ENCODE measurements at places on chromosomes 6 and 20.

- DNase-seq, result no peak
Observed at GRCh38 chr20:19466206-19466928, 253.9 kb downstream of the SLC24A3 start.

- DNase-seq, result no peak
Observed at GRCh38 chr6:91447530-91448254, 860.8 kb upstream of the MAP3K7 start.

GRCh38 chr6:27902335-27903314 is 9.6 kb downstream of the OR2B2 start:
- peak; percentile 88 for DNase-seq

DNA sequence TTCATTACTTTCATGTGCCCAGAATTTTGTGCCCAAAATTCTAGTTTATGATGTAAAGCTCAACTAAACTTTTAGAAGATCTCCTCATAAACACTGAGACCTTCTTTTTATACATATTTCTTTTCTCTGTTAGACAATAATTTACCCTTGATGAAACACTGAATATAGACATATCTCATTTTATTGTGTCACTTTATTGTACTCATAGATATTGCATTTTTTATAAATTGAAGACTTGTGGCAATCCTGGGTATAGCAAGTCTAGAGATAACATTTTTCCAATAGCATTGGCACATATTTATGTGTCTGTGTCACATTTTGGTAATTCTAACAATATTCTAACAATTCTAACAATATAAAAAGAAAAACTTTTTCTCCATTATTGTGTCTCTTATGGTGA is 74.9 kb upstream of the POU3F2 start:
- DNase-seq, result no peak

DNA sequence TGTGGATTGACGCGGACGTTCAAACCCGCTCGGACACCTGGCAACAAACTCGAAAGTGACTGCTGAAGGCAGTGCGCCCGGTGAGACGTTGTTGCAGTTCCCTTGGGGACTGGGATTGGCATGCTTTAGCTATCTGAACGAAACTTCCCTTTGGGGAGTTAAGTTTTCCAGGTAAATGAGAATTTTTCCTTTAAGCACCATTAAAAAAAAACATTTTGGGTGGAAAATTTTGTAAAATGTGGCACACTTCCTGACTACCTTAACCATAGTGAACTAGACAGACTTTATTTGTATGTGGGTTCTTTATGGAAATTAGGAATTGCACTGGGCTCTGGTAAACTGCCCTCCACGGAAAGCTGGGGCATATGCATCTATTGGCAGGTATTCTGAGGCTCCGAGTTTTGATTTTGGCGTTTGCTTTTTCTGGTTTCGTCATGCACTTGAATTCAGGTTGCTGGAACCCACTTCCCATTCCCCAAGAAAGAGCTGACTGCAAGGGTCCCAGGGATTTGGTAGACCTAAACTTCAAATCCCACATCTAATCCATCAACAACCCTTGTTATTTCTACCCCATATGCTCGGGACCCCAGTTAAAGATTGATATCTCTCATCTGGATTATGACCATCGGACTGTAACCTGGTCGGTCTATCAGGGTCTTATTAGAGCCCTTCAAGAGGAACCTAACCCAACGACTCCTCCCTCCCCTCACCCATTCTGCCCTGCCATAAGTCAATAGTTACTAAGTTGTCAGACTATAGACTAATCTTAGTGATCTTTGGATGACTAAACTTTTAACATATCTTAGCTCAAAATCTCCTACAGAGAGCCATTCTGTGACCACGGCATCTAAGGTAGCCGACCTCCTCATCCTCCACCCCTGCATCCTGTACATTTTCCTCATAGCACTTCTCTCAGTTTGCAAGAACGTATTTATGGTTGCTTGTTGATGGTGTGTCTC is 800 bp upstream of the DYNLT1 start:
- no peak for DNase-seq

GRCh38 chr6:168730931-168731716 is 290.1 kb downstream of the SMOC2 start:
- no peak for DNase-seq

GRCh38 chr6:154579485-154579884 is 69.0 kb upstream of the CNKSR3 start:
- no peak for DNase-seq

- no peak for DNase-seq
Observed at GRCh38 chr20:61887596-61888093, 178.0 kb downstream of the TAF4 start.

DNA sequence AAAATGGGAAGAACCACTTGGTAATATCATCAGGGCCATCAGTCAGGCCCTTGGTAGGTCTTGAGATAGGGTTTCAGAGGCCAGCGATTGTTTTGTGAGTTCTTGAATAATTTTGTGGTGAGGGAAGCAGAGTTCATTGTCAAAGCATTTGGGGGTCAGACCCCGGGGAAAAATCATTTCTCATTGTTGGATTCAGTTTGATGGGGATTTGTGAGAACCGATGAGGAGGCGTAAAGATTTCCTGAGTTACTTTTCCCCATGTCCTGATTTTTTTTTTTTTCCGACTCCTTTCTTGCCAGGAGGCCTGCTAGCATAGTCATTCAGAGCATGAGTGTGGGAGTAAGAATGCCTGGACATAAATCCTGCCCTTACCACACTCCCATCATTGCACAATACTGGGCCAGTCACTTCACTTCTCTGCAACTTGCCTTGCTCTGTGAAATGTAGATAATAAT is 60.3 kb downstream of the TSHZ2 start:
- DNase-seq, result no peak

GRCh38 chr6:2385471-2385983 is 140.1 kb upstream of the GMDS start:
- no peak for DNase-seq

DNA sequence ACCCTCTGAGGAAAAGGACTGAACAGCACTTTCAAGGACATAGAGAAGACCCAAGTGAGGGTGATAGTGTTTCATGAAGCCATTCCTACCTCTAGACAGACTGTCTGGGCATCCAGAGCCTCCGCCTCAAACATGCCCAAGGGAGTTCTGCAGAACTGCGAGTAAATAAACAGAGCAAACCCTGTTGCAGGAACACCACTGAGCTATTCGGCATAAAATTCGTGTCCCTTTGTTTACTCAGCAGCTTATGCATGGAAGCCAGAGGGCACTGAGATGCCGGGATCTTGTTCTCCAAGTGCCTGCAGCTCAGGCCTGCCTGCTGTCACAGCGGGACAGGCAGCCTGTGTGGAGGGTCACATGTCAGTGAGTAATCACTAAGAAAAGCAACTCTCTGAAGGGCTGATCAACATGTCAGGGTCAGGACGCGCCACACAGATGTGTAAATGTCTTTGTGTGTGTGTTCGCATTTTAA is 164.9 kb upstream of the HEY2 start:
- DNase-seq, result no peak

DNA sequence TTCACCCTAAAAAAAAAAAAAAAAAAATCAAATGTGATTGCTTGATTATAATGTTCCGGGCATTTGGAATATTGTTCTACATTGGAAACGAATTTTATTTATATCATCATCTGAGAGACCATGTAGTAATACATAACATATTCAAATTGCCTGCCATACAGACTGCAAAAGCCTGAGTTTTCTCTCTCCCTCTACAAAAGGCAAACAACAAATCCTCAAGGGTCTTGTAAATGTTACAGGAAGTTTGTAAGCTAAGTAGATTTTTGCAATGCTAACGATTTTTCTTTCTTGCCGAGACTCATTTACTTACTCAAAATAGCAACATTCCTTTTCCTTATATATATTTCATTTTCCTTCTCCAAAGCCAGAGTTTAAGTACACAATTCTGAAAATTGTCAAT is 49.0 kb upstream of the HTR1E start:
- DNase-seq, result no peak

- DNase-seq, result no peak
Observed at GRCh38 chr20:37885593-37886503, 17.1 kb upstream of the VSTM2L start.

DNA sequence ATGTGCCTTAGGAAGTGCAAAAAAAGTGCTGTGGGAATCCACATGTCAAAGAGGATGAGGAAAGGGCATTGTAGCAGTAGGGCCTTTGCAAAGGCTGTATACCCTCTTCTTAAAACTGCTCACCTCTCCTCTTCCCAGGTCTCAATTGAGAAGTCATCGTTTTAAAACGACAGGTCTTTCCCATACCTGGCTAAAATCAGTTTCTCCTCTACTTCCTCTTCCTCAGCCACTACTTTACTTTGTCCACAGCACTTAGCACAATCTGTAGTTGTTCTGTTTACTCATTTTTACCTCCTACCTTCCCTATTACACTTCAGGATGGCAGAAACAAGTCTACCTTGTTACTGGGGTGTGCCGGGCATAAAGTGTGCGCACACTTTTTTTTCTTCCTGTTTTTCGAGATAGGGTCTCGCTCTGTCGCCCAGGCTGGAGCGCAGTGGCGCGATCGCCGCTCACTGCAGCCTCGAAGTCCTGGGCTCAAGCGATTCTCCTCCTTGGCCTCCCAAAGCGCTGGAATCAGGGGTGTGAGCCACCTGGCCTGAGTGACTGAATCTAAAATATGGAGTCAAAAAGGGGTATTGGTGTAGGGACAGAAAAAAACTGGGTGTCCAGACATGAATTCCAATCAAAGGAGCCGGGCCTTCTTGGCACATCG is 9.8 kb upstream of the ELOVL5 start:
- DNase-seq, result peak; percentile 33

DNA sequence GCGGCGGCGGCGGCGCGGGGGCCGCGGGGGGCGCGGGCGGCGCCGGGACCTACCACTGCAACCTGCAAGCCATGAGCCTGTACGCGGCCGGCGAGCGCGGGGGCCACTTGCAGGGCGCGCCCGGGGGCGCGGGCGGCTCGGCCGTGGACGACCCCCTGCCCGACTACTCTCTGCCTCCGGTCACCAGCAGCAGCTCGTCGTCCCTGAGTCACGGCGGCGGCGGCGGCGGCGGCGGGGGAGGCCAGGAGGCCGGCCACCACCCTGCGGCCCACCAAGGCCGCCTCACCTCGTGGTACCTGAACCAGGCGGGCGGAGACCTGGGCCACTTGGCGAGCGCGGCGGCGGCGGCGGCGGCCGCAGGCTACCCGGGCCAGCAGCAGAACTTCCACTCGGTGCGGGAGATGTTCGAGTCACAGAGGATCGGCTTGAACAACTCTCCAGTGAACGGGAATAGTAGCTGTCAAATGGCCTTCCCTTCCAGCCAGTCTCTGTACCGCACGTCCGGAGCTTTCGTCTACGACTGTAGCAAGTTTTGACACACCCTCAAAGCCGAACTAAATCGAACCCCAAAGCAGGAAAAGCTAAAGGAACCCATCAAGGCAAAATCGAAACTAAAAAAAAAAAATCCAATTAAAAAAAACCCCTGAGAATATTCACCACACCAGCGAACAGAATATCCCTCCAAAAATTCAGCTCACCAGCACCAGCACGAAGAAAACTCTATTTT is 2.0 kb downstream of the FOXC1 start:
- DNase-seq, result peak; percentile 24

GRCh38 chr6:144969602-144970272 is 684.6 kb downstream of the UTRN start:
- DNase-seq, result no peak

DNA sequence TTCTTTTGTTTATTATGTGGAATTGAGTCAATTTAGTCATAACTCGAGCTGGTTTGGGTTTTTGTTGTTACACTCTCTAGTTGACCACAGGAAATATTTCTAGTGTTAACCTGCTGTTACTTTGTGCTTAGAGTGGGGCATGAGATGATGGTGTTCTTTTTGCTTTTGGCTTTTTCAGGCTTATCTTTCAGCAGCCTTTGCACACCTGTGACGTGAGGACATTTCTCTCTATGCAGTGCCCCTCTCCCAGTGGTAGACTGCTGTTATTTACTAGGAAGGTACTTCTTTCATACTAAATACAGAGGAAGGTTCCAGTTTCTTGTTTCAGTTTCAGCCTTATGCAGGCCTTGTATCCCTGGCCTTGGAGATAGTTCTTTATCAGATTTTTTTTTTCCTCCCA is 766.8 kb upstream of the MAN1A1 start:
- DNase-seq, result no peak

GRCh38 chr6:6714118-6714897 is 125.8 kb downstream of the LY86 start:
- DNase-seq, result no peak

GRCh38 chr6:90173262-90173925 is 123.2 kb downstream of the BACH2 start:
- no peak for DNase-seq

- DNase-seq, result no peak
Observed at GRCh38 chr6:28206928-28207509, 18.1 kb upstream of the ZSCAN9 start.

GRCh38 chr20:22946596-22946995 is 88.5 kb upstream of the SSTR4 start:
- DNase-seq, result no peak

DNA sequence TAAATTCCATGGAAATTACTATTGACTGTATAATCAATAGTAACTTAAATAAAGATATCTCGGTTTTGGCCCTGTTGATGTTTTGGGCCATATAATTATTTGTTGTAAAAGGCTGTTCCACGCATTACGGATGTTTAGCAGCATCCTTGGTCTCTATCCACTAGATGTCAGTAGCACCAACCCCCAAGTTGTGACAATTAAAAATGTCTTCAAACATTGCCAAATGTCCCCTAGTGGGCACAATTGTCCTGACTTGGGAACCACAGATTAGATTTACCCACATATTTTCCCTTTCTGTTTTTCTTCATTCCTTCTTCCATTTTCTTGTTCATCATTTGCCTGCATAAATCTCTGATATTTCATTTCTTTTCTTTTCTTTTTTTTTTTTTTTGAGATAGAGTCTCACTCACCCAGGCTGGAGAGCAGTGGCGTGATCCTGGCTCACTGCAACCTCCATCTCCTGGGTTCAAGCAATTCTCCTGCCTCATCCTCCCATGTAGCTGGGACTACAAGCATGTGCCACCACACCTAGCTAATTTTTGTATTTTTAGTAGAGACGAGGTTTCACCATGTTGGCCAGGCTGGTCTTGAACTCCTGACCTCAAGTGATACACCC is 13.6 kb upstream of the WFDC8 start:
- no peak for DNase-seq

GRCh38 chr6:107976155-107976783 is 18.3 kb upstream of the SEC63 start:
- DNase-seq, result no peak

DNA sequence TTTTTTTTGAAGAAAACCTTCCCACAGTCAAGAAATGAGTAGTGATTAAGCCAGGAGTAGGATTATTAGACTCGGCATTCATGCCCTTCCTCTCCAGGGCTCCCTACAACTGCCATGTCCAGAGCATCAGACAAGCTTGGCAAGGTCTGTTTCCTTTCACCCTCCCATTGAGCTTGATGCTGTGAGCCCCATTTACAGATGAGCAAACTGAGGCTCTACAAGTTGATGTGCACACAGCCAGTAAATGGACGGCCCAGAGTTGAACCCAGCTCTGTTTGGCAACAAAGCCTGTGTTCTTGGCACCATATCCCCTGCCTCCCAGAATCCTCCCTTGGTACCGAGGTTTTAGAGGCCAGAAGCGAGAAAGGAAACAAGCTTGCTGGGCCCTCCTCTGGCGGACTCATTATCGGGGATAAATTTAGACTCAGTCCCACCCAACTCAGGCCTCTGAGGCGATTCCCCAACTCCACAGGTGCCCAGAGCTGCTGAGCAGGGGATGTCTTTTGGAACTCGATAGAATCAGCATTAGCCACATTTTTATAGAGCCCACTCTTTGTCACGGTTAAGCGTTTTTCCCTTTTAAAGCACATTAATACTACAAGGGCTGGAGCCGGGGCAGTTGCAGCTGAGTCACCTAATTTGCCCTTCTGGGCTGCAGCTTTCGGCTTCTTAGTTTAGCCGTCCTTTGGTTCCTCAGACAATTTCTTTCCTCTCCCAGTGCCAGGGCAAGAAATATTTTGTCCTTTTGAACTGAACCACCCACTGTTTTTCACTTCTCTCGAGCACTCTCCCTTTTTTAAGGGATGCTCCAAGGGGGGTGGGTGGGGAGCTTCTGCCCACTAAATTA is 23.0 kb upstream of the NFATC2 start:
- no peak for DNase-seq
